Putamen (tissue), 1 donor: ENCODE measurements at places on chromosomes 4 and X.

DNA sequence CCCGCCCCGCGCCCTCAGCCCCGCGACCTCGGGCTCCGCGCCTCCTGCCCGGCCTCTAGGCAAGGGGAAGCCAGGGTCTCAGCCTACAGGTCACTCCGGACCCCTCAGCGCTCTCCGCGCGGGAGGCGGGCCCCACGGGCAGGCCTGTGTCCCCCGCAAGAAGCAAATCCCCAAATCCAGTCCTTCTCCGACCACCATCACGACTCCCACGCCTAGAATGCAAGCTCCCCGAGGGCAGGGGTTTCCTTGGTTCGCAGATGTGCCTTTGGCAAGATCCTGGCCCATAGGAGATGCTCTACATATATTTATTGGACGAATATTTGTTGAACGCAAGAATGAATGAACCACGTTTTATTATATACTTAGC is 260 bp upstream of the CCDC149 start:
- no peak for DNase-seq

GRCh38 chrX:100649550-100650356 is 5.8 kb downstream of the SRPX2 start:
- no peak for DNase-seq

- peak; percentile 38 for DNase-seq
Observed at GRCh38 chrX:19904778-19905367, 17.5 kb upstream of the SH3KBP1 start.

GRCh38 chr4:5924461-5925125 is 31.7 kb upstream of the CRMP1 start:
- no peak for DNase-seq

GRCh38 chr4:2388429-2389182 is 29.8 kb downstream of the ZFYVE28 start:
- no peak for DNase-seq

DNA sequence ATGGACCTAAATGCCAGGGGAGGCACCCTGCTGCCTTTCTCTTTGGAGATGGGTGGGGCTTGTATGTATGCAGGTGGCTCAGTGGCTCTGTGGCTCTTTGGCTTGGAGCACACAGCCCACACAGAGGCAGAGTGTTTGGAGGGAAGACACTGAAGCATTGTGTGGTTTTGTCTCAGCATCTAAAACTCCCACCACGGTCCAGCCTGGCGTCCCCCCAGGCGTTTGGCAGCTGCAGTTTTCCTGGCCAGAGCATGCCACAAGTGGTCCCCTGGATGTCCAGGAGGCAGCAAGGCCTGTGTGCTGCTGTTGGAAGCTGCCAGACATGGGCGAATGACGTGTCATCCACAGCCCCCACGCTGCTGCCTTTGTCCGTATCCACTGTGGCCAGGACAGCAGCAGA is 32.2 kb upstream of the PSAPL1 start:
- peak; percentile 67 for DNase-seq

- no peak for DNase-seq
Observed at GRCh38 chrX:65994519-65995506, 45.1 kb downstream of the VSIG4 start.

DNA sequence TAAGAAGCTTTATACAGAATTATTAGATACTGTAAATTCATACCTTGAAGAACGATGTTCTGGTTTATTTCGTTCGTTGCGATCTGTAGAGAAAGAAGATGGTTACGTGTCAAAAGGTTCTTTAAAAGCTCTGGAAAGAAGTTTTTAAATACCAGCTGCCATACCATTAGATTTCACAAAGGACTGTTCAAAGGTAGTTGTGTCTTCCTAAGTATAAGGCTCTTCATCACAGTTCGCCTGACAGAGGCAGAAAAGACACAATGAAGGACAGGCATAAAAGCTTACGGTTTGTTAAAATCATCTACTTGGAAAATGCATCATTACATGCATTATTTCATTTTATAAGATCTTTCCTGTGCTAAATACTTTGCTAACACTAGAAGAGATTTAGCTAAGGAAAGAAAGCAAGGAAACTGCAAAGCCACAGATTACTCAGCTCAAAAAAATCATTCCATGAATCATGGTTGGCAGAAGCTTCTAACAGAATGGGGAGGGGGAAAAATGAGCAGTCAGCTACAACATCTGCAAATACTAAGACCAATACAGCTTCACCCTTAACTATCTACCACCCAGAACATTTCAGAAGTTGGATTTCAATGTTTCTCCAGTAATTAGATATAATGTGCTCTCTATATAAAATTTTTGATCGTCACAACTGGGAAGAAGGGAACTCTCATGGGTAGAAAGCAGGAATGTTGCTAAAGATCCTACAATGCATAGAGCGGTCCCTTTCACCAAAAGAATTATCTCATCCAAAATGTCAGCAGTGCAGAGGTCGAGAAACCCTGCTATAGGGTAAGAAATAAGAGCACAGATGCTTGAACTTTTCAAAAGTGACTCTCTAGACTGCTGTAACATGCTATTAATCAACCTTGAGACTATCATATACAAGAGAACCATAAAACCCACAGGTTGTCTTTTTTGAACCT is 50.7 kb upstream of the PRSS48 start:
- DNase-seq = peak; percentile 76

GRCh38 chrX:25131055-25131454 is 115.3 kb upstream of the ARX start:
- no peak for DNase-seq

DNA sequence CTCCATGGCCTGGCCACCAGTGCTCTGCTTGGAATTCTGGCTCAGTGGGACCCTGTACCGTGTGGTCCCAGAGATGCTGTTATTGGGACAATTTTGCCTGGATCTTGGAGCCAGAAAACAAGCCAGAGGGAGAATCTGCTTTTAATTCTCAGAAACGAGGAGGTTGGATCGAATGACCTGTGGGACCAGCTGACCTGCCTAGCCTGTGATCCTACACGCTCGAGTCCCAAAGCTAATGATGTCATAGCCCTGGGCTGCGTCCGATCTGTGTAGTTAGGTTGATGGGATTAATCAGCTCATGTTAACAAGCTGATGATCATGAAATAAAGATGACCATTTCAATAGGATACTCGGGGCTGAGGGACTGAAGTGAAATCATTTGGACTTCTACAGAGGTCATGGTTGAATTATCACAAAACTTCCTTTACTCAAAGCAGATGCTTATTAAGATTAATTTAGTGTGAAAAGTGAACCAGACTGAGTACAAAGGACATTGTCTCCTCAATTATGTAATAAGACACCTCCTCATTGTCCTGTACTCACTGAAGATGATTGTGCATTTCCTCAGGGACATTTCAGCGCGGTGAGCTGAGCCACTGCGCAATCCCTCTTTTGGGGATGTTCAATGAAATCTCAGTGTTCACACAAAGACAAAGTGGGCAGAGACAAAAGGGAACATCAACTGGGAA is 51.9 kb upstream of the STX18 start:
- no peak for DNase-seq

DNA sequence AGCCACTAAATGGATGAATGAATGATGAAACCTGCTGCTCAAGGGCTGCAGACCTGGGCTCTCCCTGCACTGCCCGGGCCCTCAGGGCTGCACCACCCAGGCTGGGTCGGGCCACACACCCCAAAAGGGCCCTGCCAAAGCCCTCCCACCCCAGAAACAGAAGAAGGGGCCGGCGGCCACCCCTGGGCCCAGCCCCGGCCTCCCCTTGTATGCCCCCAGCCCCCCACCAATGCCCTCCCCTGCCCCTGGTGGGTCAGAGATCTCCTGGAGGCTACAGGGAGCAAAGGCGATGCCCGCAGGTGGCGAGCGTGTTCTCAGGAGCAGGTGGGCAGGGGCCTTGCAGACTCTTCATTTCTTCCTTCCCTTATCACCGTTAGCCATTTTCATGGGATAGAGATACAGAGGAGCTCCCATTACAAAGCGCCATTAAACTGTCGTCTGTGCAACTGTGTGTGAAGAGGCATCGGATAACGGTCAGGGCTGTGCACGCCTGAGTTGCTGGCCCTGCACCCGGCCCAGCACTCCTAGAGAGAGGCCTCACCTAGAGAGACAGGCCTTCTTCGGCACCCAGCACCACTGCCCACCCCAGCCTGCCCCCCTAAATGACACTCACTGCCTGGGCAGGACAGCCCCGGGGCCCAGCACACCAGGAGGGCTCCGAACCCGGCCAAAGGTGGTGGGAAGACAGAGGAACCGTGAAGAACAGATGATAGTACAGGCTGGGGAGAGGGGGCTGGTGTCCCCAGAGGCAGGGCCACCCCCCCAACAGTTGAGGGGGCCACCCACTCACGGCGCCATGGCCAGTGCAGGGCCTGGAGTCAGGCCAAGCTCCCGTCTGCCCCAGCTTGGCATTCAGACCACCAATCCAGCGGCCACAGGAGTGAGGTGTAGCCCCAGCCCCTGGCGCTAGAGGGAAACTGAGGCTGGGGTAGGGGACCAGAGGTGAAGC is 133.7 kb downstream of the FAM53A start:
- no peak for DNase-seq

DNA sequence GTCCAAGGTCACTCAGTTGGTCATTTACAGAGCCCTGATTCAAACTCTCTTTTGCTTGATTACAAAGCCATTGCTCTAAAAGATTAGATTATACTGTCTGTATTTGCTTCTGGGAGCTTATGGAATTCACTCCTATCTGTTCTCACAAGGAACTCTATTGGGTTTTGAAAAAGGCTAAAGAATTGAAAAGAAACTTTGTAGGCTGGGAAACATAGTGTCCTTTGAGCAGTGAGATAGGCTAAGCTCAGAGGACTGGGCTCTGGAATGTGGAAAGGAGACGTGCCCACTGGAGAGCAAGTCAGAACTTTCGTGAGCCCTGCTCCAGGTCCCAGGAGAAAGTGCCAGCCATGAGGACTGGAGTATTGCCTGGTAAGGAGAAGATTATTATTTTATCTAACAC is at the start of gene RTL9:
Gene RTL9, plus strand, starts transcription at position 301 of the 400 bp plus-strand sequence. CDS start 91,770 bp downstream, outside the sequence.
- DNase-seq = no peak

GRCh38 chrX:129808158-129808828 is 28.5 kb downstream of the SASH3 start:
- no peak for DNase-seq

GRCh38 chr4:72797486-72797885 is 228.5 kb upstream of the ADAMTS3 start:
- no peak for DNase-seq

- DNase-seq = no peak
Observed at GRCh38 chr4:147362938-147363337, 118.0 kb upstream of the EDNRA start.

DNA sequence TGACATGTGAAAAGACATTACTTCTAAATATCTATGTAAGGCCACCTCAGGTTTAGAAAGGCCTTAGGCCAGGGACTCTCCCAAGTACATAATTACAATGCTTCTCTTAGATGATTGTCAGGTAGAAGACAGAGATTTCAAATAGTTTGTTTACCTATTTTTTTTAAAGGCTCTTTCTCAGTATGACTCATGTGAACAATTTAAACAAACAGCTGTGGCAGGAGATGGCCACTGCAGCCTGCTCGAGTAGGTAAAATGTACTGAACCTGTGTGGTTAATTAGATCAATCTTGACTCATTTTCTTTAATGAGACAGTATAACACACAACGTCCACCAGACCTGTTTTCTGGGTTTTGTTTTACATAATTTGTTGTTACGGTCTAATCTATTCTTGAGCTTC is 50.2 kb downstream of the LEF1 start:
- no peak for DNase-seq

GRCh38 chrX:38636949-38637819 is 75.8 kb downstream of the TSPAN7 start:
- DNase-seq = no peak

GRCh38 chr4:41012293-41012692 is 202.0 kb downstream of the APBB2 start:
- no peak for DNase-seq

GRCh38 chr4:61741327-61742096 is 541.4 kb downstream of the ADGRL3 start:
- peak; percentile 24 for DNase-seq

GRCh38 chr4:177214935-177215334 is 94.7 kb upstream of the NEIL3 start:
- DNase-seq = no peak

GRCh38 chr4:165106518-165106917 is 6.1 kb downstream of the TMEM192 start:
- DNase-seq = no peak

DNA sequence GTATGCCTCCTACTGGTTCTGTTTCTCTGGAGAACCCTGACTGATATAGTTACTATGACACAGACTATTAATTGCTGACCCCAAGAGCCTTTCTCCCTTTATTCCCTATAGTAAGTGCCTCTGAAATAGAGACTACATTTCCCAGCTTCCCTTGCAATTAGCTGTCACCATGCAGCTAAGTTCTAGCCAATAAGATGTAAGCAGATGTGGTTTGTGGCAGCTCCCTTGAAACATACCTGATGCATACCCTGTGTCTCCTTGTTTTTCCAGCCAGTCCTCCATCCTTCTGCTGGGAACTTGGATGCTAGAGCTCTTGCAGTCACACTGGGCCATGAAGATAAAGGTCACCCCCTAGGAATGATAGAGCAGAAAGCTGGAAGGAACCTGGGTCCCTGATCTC is 9.7 kb upstream of the TMEM165 start:
- DNase-seq = no peak

GRCh38 chrX:24242649-24243175 is 71.2 kb downstream of the SUPT20HL2 start:
- DNase-seq = peak; percentile 34

DNA sequence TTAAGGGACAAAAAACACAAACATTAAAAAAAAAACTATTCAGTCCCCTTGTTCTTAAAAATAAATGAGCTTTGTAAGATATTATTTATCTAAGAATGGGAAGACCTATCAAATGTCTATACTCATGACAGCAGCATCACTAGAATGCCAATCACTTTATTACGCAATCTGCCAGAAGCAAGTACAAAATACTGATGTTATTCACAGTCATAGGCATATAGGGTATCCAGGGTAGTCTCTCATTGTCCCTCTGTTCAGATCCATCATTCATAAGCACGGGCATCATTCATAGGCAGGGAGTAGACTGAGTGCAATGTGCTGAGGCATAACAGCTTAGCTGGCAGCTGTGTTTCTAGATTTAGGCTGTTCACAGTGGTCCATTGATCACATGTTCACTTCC is 109.1 kb downstream of the EPHA5 start:
- DNase-seq = no peak

DNA sequence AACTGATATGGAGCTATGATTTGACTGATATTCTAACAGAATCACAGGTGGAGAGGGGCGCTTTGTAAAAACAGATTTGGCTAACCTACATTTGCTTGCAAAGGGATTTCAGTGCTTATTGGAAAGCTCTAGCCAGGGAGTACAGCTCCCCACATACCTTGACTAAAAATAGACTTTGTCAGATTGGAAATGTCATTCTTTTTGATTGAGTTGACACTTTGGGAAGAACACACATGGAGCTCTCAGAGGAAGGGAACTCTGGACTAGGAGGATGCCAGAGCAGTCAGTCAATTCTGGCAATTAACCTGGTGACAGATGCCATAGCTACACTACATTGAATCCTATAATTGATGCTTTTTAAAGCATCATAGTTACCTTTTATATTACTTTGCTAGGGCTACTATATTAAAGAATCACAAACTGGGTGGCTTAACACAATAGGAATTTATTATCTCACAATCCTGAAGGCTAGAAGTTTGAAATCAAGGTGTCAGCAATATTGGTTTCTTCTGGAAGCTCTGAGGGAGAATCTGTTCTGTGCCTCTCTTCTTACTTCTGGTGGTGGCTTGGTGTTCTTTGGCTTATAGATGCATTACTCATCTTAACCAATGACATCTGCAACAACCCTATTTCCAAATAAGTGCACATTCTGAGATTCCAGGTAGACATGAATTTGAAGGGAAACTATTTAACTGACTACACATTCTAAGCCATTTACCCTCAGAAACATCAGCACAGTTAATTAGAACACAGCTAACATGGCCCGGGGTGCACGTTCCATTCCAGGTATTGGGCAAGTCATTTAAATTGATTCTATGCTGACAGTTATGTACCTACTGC is 8.4 kb upstream of the HERC3 start:
- DNase-seq = peak; percentile 58
